ENCODE measurements at places on chromosomes 5 and 9.

DNA sequence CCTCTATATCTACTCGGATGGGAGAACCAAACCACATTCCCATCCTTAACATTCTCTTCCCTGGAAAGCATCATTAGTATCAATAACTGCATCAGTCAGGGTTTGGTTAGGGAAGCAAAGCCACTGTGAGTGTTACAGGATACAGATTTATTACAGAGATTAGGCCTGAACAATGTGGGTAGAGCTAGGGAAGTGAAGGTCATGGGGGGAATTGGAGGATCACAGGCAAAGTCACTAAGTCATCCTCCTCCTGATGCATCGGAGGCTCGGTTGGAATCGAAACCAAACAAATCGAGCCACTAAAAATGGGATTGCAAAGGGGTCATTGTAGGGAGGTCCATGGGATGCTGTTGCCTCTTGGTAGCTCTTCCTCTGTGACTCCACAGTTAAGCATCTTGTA, 61.8 kb upstream of the ZBTB43 start:
- DNase-seq = no peak

- DNase-seq = no peak
These were observed 69.2 kb upstream of the SHB start for GRCh38 chr9:38138276-38138675.

DNA sequence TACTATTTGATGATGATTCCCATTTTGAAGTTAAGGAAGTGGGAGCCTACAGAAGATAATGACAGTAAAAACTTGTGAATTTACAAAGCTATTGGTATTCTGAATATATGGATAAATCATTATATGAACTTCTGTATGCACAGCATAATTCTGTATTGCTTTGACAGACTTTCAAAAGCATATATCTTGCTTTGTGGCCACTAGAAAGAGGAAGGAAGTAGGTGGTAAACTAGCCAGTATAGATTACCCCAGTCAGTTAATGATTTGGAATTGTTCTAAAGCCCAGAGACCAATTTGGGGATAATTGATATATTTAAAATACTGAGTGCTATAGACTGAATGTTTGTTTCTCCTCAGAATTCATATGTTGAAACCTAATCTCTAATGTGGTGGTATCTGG, 53.0 kb downstream of the NR2F1 start:
- no peak for DNase-seq

DNA sequence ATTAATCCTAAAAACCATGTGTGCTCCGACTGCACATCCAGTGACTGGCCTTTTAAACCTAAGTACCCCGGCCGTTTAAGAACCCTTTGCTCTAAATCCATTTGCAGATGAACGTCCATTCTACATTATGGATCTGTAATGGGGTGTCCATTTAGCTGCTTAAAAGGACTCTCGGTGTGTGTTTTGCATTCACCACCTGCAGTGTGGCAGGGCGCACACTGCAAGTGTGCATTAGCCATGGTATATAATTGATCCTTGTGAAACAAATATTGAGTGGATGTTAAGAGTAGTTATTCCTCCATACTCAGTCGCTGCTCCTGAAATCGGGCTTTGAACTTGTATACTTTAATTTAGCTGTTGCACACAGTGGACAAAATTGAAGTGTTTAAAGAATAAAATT, 190.1 kb upstream of the WWC1 start:
- DNase-seq = no peak

DNA sequence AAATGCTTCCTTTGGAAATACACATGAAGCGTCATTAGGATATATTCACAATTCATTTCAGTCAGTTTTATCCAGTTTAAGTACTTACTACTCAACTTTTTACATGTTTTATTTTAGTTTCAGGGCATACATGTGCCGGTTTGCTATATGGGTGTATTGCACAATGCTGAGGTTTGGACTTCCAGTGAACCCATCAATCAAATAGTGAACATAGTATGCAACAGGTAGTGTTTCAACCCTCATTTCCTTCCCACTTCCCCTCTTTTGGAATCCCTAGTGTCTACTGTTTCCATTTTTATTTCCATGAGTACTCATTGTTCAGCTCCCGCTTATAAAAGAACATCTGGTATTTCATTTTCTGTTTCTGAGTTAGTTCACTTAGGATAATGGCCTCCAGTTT, 74.7 kb downstream of the TMEM161B start:
- no peak for DNase-seq

GRCh38 chr5:54259090-54259489, 51.3 kb downstream of the ARL15 start:
- DNase-seq = no peak

DNA sequence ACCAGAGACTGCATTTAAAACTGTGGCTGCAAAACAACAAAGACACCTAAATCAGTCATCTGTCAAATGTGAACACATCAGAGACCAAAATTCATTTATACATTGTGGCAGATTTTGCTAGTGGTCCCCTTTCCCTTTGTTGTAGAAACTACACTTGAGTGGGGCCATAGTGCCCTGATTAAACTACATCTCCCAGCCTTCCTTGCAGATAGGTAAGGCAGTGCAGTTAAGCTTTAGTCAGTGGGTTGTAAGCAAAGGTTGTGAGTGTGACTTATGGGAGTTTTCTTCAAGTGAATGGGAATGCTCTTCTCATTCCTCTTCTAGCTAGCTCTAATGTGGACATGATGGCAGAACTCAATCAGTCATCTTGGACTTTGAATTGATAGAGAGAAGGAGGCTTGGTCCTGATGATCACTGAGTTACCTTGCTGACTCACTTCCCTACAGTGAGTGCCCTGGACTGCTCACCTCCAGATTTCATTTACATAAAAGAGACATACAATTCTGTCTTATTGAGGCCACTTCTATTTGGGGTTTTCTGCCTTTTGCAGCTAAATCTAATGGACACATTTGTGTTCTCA, 35.2 kb upstream of the SPARC start:
- DNase-seq = no peak

GRCh38 chr5:161585798-161586197, 39.3 kb upstream of the GABRB2 start:
- DNase-seq = no peak

- no peak for DNase-seq
These were observed 35.7 kb downstream of the LMX1B start for GRCh38 chr9:126649477-126649876.

DNA sequence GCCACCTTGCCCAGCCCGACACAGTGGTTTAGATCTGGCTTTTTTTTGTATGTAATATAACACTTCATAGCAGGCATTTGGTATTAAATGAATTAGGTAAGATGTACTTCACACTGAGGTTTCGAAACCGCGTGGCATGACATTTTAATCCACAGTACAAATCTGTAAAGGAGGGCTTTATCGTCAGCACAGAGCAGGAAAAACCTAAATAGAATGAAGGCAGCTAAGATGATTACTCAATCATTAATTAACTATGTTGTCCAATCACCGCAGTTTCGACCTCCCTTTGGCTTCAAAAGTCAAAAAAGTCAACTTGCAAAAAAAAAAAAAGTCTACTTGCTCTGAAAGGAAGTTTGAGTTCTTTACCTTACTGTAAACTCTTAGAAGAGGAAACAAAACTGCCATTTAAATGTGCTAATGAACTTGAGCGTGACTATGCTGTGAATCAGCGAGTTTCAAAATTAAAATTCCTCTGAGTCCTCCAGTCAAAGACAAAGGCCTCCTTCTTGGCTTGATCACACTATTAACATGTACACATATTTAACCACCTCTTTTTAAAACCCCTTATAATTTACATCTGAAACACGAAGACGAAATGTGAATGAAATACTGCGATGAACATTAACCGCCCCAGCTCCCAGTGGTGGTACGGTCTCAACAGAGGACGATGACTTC, 698 bp upstream of the SEC24A start:
- no peak for DNase-seq

GRCh38 chr5:141330299-141331080, at the start of gene PCDHGA1:
Gene PCDHGA1, plus strand, starts transcription at chr5:141330514.
- DNase-seq = no peak

DNA sequence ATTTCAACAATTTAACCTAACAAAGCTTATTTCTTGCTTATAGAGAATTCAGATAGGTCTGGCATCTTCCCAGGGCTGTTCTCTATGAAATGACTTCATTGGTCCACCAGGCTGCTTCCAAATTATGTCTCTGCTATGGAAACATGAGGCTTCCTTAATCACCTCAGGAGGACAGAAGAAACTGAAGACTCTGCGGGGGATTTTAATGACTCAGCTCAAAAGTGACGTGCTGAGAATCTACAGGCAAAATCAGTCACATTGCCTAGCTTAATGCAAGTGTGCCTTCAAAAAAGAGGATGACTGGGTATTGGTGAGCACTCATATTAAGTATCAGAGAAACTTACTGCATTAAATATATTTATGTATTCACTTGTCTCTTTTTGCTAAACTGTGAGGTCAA, 315.5 kb upstream of the RGMB start:
- no peak for DNase-seq

GRCh38 chr9:99785010-99785590, 36.6 kb upstream of the NR4A3 start:
- DNase-seq = no peak

DNA sequence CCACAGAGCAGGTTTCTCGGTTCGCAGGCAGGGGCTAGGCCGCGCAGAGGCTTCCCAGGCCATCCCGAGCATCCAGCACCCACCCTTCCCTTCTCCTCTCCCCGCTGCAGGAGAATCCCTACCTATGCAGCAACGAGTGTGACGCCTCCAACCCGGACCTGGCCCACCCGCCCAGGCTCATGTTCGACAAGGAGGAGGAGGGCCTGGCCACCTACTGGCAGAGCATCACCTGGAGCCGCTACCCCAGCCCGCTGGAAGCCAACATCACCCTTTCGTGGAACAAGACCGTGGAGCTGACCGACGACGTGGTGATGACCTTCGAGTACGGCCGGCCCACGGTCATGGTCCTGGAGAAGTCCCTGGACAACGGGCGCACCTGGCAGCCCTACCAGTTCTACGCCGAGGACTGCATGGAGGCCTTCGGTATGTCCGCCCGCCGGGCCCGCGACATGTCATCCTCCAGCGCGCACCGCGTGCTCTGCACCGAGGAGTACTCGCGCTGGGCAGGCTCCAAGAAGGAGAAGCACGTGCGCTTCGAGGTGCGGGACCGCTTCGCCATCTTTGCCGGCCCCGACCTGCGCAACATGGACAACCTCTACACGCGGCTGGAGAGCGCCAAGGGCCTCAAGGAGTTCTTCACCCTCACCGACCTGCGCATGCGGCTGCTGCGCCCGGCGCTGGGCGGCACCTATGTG, 36.1 kb downstream of the NTNG2 start:
- DNase-seq = no peak

DNA sequence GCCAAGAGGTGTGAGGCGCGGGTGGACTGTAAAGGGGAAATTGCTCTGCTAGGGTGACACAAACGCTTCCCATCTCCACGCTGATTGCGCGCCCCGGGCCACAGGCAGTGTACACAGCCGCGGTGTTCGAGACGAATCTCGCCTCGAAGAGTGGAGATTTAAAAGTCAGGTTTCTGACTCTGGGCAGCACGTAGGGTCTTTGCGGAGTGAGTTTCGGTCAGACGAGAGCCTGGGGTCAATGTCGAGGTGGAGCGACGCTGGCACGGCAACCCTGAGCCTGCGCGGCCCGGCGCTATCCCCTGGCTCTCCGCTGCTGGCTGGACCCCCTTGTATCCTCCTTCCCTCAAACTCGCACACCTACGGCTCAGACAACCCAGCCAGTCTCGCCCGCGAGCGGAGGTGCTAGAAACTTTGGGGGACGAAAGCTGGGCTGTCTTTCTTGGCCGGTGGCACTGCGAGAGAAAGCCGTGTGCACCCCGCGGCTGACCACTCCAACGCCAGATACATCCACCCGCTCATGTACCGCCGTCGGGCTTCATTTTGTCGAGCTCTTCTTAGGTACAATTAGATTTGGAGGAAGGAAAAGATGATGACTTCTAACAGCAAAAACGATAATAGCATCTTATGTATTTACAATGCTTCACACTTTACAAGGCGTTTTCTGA, 5.4 kb upstream of the FOXB2 start:
- DNase-seq = no peak

DNA sequence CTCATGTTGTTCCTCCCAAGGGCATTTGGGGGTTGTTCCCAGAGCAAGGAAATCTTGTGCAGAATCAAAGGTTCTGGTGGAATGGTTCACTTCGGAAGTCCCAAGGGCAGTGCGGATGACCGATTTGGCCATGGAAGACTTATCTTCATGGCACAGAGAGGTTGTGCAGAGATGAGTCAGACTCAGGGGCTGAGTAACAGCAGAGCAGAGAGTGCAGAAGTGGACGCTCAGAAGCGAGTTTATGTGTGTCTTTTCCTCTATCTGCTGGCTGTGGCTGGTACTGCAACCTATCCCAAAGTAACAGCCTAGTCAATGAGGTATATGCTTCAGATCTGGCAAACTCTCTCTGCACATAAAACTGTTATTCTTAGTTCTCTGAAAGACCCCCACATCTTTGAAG, 118.1 kb downstream of the DPYSL3 start:
- peak; percentile 45 for DNase-seq

DNA sequence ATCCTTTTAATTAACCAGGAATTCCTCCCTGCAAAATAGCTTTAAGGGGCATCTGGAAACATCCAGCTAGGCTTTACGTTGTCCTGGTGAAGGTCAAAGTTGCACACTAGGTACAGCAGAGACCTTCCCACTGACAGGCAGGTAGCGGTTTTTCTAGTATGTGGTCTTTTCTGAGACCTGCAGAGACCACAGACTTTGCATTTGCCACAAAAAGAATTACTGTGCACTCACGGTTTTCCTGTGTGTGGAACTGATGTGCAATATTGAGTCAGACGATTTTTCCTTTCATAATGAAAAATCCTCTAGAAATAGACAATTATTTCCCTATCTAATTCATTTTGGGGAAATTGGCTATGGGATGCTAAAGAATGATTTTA, 417.0 kb upstream of the ADAMTSL1 start:
- no peak for DNase-seq

DNA sequence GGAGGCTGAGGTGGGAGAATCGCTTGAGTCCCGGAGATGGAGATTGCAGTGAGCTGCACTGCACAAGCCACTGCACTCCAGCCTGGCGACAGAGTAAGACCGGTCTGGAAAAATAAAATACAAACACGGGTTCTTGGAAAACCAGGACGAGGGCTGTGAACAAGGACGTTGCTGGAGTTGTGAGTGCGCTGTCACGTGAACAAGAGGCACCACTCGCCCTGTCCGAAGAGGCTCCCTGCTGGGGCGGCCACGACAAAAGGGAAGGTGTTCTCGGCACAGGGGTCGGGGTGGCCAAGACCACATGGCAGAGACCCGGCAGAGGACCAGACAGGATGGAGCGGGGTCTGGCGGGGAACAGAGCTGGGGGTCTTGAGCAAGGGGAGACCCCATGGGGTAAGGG, 30.6 kb upstream of the UBAC1 start:
- DNase-seq = no peak

DNA sequence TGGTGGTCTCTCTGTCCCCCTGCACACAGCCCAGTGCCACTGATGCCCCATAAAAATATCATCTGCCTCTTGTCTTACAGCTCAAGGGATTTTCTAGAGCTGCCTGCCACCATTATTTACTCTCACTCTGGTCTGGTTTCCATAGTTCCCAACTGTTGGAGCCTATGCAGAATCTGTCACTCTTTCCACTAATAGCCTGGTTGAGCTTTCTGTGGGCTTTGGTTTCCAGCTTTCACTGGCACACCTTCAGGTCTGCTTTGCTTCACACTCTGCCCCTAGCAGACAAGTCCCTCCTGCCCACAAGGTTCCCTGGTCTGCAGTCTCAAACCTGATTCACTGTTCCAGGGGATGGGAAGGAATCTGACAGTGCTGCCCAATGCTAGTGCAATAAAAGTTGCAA, 103.0 kb upstream of the FTMT start:
- peak; percentile 40 for DNase-seq

GRCh38 chr9:98599566-98600216, 109.0 kb downstream of the GABBR2 start:
- no peak for DNase-seq

All from heart left ventricle (tissue), 16 donors.